ENCODE measurements at places on chromosomes 12 and 14. TPM values are rescaled to one million over a fixed set of nuclear protein-coding genes. Genes with fewer than 3 reads are reported as not detected.
A peak's percentile ranks its signal among the peaks of the same experiment; 100 is the strongest.

DNA sequence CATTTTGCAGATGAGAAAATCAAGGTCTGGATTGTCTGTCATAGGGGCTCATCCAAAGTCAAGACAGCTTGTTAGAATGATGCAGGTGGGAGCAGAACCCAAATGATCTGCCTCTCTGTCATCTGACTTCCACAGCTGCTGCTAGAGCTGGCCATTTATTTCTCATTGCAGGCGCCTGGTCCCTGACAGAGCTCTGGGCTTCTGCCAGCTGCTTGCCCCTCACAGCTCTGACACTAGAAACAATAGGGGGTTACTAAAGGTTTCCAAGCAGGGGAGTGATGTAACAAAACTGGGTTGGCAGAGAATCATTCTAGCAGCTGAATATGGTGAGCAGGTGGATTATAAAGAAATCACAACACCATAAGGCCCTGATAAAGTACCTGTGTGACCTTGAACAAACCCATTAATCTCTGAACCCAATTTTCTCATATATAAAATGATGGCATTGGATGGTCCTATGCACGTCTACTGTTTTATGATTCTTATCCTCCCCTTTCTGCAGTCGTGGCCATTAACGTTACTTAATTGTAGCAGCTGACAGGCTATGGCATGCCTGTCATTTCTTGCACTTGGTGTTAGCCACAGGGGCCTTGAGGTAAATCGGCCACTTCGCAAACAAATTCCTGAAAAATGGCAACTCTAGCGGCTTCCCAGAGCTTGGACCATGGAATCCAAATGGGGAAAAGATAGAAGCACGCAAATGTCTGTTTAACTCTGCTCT is 134.6 kb downstream of the RMST start:
- no peak for DNase-seq

GRCh38 chr12:109336593-109336992 is 11.1 kb upstream of the MYO1H start:
- no peak for DNase-seq

DNA sequence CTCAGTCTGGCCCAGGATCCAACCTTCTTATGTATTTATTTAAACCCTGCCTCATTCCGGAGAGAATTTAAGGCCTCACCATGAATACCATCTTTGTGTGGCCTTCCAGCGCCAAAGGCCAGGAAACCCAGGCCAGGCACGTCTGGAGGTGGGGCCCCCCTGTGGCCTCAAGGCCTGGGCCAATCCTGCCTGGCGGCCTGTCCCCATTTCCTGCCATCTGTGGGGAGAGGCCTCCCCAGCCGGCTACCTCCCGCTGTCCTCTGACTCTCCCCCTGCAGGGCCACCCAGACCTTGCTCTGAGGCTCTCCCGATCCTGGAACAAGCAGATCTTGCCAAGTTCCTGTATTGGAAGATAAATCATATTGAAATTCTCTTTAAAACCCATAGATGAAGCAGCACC is 37.4 kb upstream of the MEG3 start:
- peak; percentile 57 for DNase-seq

GRCh38 chr14:103555559-103556337 is 6.7 kb downstream of the BAG5 start:
- no peak for DNase-seq

C14orf180 gene
- total RNA-seq = 5.1 TPM

DNA sequence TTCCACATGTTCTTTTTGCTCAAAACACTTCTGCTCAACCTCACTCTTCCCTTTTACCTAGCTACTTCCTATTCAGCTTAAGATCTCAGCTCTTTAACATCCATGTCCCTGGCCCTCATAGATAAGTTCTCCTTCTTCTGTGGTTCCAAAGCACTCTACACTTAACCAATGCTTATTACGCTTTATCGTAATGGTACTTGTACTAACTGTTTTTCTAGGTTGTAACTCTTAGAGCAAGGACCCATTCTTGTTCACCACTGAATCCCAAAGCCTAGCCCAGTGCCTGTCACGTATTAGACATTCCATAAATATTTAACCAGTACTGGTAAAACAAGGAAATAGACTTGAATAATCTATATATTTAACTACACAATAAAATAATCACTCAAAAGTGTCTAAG is 5.3 kb downstream of the SLC41A2 start:
- DNase-seq = no peak

- DNase-seq = no peak
Observed at GRCh38 chr12:63495974-63496373, 172.3 kb downstream of the DPY19L2 start.

PIWIL1 gene
- 1.4 TPM for total RNA-seq

DNA sequence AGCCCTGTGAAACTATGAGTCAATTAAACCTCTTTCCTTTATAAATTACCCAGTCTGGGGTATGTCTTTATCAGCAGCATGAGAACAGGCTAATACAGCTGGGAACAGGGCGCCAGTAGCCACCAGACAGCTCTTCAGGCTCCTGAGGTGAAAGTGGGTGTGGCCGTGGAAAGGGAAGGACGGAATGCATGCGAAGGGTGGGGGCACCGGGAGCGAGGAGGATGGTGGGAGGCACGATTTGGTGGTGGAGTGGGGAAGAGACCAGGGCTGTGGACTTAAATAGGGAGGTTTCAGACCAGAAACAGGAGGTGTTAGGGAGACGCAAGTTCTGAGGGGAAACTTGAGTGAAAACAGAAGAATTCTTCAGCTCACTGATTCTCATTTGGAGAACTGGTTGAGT is 44.1 kb upstream of the CHST11 start:
- DNase-seq = no peak

- no peak for DNase-seq
Observed at GRCh38 chr14:100568998-100569733, 18.1 kb downstream of the BEGAIN start.

CMA1 gene
- total RNA-seq = not detected
